ENCODE measurements at places on chromosomes 13 and 19.

- DNase-seq = no peak
These were observed 34.1 kb downstream of the ELL start for GRCh38 chr19:18487576-18488402.

- DNase-seq = no peak
These were observed 661 bp downstream of the KCNJ14 start for GRCh38 chr19:48455908-48456562.

GRCh38 chr19:44847144-44848035 lies 1.3 kb downstream of the NECTIN2 start:
- peak; percentile 76 for DNase-seq

- peak; percentile 9 for DNase-seq
These were observed 56.6 kb downstream of the TUBGCP3 start for GRCh38 chr13:112531263-112531794.

DNA sequence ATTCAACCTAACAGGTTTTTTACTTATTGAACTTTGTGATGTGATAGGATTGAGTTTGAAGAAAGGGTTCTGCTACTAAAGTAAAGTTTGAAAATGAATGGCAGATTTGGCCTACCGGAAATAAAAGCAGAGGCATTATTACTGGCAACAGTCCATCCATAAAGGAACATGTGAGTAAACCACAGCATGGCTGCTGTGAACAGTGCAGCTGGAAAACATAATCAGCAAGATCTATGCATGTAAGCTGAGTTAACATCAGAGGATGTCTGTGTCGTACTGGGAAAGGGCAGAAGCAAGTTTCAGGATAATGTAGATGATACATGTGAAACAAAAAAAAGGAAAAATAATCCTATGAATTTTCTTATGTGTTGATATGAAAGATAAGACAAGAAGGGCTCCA lies 87.6 kb downstream of the CYSLTR2 start:
- no peak for DNase-seq

- no peak for DNase-seq
These were observed 119.7 kb upstream of the SOX1 start for GRCh38 chr13:111947026-111947810.

DNA sequence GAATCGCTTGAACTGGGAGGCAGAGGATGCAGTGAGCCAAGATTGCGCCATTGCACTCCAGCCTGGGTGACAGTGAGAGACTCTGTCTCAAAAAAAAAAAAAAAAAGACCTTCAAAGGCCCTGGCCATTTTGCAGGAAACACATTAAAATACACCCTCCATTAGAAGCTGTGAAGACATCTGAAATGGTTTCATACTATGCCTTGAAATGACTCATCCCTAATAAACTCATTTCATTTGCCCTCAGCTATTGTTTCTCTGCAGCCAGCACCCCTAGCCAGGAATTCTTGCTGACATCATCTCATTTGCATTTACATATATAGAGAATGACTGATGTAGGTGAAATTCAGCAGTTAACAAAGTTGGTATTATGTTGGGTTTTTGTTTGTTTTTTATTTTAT lies 8.7 kb downstream of the EML2 start:
- no peak for DNase-seq

DNA sequence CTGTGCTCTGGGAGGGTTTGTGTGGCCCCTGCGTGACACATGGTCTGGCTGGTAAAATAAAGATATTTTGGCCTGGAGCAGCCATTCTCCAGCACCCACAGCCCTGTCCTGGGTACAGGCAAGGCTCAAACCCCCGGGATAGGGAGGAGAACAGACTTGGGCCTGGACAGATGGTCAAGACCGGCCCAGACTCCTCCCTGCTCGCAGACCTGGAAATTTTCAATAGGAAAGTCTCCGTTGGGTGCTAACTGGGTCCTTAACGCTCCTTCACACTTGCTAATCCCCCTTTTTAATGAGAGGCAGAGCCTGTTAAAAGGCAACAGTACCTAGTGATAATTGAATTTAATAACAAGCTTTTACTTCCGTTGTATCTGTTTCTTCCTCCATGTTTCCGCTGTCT lies 2.5 kb downstream of the PALM start:
- no peak for DNase-seq

- no peak for DNase-seq
These were observed 8.9 kb downstream of the LONP1 start for GRCh38 chr19:5711025-5711424.

DNA sequence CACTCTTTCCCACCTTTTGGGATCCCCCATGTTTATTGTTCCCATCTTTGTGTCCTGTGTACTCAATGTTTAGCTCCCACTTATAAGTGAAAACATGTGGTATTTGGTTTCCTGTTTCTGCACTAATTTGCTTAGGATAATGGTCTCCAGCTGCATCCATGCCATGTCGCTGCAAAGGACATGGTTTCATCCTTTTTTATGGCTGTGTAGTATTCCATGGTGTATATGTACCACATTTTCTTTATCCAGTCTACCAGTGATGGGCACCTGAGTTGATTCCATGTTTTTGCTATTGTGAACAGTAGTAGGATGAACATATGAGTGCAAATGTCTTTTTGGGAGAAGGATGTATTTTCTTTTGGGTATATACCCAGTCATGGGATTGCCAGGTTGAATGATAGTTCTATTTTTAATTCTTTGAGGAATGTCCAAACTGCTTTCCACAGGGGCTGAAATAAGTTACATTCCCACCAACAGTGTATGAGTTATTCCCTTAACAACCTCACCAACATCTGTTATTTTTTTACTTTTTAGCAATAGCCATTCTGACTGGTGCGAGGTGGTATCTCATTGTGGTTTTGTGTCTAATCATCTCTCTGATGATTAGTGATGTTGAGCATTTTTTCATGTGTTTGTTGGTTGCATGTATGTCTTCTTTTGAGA lies 55.7 kb upstream of the MEDAG start:
- DNase-seq = no peak

DNA sequence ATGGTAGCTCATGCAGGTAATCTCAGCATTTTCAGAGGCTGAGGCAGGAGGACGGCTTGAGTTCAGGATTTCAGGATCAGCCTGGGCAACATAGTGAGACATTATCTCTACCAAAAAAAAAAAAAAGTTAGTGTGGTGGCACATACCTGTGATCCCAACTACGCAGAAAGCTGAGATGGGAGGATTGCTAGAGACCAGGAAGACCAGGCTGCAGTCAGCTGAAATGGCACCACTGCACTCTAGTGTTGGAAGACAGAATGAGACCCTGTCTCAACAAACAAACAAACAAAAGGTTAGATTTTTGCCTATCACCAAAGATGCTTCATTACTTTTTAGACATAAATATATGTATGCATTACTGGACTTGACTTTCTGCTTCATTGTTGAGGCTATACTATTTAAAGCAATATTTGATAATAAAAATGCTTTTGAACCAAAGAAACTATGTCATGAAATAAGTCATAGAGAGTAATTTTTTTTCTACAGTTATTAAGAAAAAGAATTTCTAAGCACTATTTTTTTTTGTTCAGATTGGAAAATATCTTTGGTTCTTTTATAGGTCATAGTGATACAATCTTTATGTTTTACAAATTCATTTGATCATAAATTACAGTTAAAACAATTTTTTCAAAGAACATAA lies 1180.1 kb upstream of the ATXN8OS start:
- DNase-seq = peak; percentile 32

DNA sequence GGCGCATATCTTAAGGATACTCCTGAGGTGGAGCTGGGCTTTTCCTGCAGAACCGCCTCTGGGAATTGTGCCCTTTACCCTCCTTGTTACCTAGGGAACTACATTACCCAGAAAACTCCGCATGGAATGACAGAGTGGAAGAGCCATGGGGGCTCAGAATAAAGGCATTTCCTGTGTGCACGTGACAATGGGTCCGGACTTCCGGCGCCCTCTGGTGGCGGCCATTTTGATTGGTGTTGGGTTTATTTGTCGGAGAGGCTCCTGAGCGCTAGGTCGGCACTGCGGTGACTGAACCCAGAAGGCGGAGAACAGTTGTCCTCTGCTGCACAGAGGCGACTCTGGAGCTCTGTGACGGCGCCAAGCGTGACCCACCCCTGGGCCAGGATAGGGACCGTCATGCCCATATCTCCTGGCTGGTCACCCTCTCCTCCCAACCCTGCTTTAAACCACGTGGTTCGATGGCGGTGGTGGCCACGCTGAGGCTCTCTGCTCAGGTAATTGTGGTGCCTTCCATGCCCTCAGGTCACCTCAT lies at the start of gene ZNF587B:
Gene ZNF587B, plus strand, starts transcription at position 229 of the 532 bp plus-strand sequence. Its CDS starts 230 bp downstream, at position 459.
- DNase-seq = peak; percentile 91

DNA sequence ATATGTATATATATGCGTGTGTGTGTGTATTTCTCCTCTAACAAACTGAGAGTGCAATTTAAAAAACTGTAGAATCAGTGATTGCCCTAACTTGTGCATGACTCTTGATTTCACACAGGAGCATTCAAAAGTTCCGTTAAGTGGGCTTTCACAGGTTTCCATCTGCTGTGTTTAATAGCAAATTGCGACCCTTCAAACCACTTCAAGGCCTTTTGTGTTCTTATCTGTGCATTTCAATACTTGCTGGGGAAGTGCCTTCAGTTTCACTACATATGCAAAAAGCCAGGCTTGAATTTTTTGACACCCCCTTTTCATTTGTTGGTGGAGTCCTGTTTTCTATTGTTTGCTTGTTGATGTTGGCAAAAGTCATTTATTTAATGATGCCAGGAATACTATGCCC lies 158.0 kb downstream of the TM9SF2 start:
- DNase-seq = no peak

DNA sequence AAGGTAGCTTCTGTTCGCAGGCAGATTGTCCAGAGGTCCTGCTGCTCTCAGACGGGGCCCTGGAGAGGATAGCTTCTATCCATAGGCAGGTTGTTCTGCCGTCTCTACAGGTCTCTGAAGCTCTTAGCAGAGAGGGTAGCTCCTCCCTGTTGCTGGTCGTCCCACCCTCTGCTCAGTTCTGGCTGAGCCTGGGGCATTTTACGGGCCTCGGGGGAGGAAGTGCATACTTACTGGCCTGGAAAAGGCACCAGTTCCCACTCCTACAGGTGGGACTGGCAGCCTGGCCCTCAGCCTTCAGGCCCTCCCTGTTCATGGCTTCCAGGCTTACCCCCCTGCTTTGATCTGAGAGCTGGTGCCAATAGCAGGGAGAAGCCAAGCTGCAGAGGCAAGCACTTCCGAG lies 42.3 kb downstream of the USPL1 start:
- DNase-seq = no peak

GRCh38 chr13:43428545-43429296 lies 358.1 kb downstream of the ENOX1 start:
- DNase-seq = no peak

- DNase-seq = peak; percentile 45
These were observed 16.9 kb upstream of the AP1M2 start for GRCh38 chr19:10603873-10604459.

- DNase-seq = peak; percentile 94
These were observed 73.1 kb downstream of the KCTD12 start for GRCh38 chr13:76813000-76813691.

GRCh38 chr13:111505175-111505777 lies 184.8 kb downstream of the TEX29 start:
- peak; percentile 21 for DNase-seq

- DNase-seq = no peak
These were observed 8.8 kb downstream of the ADAT3 start for GRCh38 chr19:1913781-1914577.

DNA sequence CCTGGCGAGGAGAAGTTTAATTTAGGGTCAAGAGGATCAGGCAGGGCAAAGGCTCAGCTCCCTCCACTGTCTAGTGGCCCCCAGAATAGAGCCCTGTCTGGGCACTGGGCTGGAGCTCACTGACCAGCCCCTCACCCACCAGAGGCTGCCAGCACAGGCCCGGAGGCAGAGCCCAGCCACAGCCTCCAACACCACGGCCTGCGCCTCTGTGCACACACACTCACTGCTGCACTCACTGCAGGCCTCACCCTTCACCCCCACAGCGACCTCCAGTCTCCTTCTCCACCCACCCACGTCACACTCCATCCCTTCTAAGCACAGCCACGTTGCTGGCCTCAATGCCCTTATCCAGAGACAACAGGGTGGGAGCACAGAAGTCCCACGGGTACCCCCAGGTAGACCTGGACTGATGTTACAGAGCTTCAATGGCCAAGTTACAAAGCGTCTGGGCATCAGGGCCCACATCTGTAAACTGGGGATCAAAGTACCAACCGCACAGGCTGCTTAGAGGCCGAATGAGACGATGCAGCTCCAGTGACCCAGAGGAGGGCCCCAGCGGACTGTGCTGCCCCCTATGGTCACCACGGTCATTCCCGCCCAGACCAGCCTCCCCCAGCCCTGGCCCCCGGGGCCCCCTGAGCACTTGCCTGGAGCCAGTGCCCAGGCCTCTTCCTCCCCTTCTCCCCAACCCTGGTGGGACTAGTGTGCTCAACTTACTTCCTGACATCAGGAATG lies 4.5 kb upstream of the PRKD2 start:
- DNase-seq = no peak

- peak; percentile 70 for DNase-seq
These were observed 6.7 kb upstream of the PLIN4 start for GRCh38 chr19:4524808-4525562.

GRCh38 chr13:39450176-39450575 lies 152.8 kb downstream of the LHFPL6 start:
- no peak for DNase-seq

DNA sequence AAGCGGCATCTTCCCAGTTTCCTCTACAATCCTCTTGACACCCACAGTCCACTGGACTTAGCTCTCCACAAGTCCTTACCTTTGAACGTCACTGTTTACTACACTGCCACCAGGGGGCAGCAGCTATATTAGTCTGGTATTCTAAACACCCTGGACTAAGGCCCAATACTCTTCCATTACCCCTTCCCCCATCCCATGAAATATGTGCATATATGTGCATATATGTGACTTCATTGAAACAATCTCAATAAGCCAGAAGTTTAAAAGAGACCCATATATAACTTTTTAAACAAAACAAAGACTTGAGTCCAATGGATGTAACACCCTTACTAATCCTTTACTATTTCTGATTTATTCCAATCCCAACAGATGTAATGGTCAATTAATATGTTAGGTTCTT lies 15.5 kb downstream of the GGACT start:
- peak; percentile 77 for DNase-seq

DNA sequence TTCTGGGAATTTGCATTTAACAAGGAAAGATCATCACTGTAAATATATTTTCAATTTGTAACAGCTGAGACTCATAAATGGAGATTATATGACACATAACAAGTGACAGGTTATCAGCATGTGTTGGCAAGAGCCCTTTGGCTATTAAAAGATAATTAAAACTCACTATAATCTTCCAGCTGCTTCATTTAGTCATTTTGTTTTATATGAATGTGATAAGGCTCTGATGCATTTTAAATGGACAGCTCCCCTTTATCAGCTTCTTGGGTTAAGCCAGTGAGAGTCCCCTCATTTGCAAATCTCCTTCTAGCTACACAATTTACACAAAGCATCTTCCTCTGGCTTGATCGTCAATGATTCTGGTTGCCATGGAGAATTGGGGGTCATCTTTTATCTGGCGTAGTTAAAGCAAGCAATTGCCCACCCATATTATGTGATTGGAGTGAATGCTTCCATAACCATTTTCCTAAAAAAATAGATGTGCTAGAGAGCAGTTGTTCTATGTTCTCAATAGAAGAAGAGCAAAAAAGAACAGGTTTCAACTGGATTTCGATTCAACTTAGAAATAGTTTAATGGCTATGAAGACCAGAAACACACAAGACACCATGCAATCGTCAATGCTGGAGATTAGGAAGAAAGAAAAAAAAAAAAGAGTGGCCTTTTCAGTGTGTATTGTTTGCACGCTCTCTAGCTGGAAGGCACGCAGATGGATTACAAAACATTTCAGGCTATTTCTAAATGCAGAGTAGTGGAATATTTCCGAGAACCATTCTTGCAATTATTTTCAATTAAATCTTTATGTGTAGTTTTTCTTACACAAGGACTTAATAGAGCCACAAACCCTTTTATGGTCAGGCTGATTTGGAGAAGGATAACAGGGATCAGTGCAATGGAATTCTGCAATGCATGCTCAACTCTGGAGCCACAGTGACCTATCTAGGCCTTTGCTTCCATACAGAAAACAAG lies 27.4 kb downstream of the STARD13 start:
- DNase-seq = no peak

Data from tongue (tissue), 3 donors.